GM12891 (cell line): ENCODE measurements at places on chromosomes 1 and 21.

GRCh38 chr21:44485796-44486195 lies 30.5 kb downstream of the LRRC3 start:
- DNase-seq: no peak

- no peak for DNase-seq
These were observed 199.9 kb upstream of the FMN2 start for GRCh38 chr1:239891621-239892358.

GRCh38 chr21:29396951-29397455 lies 98.3 kb downstream of the BACH1 start:
- DNase-seq: no peak

DNA sequence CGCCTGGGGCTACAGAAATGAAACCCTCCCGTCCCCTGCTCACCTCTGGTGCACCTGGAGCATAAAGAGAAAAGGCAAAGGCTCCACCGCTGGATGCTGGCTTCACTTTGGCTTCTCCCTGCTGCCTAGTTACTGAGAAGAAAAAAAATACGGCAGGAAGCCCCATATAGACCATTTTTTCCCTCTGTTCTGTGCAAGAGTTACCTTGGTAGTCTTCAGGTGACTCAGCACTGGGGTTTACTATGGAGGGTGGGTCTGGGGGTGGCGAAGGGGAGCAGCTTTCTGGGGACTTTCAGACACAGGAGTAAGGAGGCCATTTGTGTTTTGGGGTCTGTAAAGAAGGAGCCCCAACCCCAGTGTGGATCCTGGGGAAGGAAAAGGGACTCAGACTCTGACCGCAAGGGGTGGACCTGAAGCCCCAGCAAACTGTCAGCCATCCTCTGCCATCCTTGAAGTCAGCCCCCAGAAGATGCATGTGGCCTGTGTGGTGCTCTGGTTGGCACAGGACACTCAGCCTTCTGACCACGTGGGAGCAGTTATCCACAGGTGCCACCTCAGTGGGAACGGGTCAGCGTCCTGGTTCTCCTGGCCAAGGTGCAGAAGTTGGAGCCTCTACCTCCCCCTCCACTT lies 25.9 kb upstream of the EPS8L3 start:
- no peak for DNase-seq

GRCh38 chr1:166915941-166916340 lies 39.9 kb upstream of the TADA1 start:
- DNase-seq: no peak

GRCh38 chr1:205930799-205931281 lies 12.4 kb downstream of the SLC26A9 start:
- no peak for DNase-seq

DNA sequence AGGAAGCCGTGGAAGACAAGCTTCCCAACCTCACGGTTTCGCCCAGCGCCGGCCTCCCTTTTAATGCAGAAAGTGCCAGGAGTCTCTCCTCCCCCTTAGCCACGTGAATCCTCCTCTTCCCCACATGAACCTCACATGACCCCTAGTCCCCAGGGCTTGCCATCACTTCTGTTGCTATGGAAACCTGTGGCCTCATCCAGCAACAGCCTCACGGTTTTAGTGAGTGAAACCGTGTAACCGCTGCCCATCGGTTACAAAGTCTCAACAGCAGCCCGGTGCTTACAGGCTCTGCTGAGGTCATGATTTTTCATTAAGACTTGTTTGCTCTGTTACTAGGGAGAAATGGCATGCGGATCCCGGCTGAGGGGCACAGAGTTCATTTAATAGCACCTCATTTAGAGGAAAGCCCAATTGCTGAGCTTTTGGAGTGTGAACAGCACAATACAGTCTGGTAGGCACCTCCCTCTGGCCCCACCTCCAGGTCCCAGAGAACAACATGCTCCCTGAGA lies 143.2 kb upstream of the BACE2 start:
- DNase-seq: no peak
